Brain (organoid and tissue), 16 donors: ENCODE measurements at places on chromosomes 2 and 18. TPM values are rescaled to one million over a fixed set of nuclear protein-coding genes. Genes with fewer than 3 reads are reported as not detected.

- no peak for DNase-seq
Measured at GRCh38 chr18:48036641-48037421, 106.4 kb upstream of the SMAD2 start.

GRCh38 chr2:41580806-41581205 is 467.0 kb upstream of the PKDCC start:
- DNase-seq = no peak

GRCh38 chr2:117330641-117331040 is 483.9 kb upstream of the DDX18 start:
- DNase-seq = no peak

DNA sequence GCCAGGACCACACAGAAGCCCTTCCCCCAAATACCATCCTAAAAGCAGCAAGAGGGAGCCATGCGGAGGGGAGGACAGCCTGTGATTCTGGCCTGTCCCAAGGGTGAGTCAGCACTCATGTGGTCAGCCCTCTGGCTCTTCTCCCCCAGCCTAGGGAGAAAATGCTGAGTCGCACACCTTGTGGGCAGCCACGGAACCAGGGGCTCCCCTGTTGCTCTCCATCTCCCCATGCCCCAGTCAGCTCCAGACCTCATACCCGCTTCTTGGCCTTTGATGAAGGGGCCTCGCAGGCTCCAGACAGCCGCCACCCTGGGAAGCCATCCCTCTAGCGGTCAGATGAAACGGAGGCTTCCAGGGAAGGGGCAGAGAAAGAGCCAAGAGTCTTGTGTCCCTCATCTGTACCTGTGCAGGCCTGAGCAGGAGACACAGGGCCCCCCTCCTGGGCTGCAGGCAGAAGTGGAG is 181.3 kb upstream of the SIX2 start:
- DNase-seq = no peak

The CPLX4 gene
- not detected for polyA plus RNA-seq

GRCh38 chr18:49690312-49690711 is 123.0 kb downstream of the ACAA2 start:
- DNase-seq = no peak

The PPM1B gene
- polyA plus RNA-seq = 24.2 TPM

- no peak for DNase-seq
Measured at GRCh38 chr2:235679471-235679870, 185.6 kb downstream of the AGAP1 start.

The BOLL gene
- polyA plus RNA-seq = not detected

The RTP5 gene
- 5.2 TPM for polyA plus RNA-seq
